ENCODE measurements at places on chromosomes 4 and X. TPM values are rescaled to one million over a fixed set of nuclear protein-coding genes. Genes with fewer than 3 reads are reported as not detected.

Gene SPACA5
- total RNA-seq: not detected

Gene GUCY1A1
- total RNA-seq: 264 TPM

Gene GPR119
- total RNA-seq: not detected

Gene PDK3
- total RNA-seq: 16.4 TPM

Gene TMEM154
- 0.69 TPM for total RNA-seq

Gene AFF1
- 4.8 TPM for total RNA-seq

Gene SPANXC
- not detected for total RNA-seq

Gene SPIN3
- total RNA-seq: 34.1 TPM

Gene CACNA1F
- not detected for total RNA-seq
